HL-60 (cell line): ENCODE measurements at places on chromosomes 5 and 9.

DNA sequence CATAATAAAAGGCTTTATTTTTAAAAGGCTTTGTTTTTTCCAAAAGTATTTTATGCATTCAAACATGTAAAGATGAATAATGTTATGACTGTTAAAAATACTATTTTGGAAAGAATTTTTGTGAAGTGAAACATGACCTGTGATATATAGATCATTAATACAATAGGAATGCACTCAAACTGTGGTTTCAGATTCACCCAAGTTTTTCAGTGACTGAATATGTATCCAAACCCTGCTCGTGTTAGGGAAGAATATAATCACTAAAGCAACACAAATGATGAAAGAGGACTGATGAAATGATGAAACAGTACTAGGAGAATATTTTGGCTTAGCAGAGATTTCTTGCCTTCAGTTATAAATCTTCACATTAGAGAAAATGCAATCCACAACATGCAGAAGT lies 278.0 kb downstream of the ADAMTS6 start:
- DNase-seq: no peak

DNA sequence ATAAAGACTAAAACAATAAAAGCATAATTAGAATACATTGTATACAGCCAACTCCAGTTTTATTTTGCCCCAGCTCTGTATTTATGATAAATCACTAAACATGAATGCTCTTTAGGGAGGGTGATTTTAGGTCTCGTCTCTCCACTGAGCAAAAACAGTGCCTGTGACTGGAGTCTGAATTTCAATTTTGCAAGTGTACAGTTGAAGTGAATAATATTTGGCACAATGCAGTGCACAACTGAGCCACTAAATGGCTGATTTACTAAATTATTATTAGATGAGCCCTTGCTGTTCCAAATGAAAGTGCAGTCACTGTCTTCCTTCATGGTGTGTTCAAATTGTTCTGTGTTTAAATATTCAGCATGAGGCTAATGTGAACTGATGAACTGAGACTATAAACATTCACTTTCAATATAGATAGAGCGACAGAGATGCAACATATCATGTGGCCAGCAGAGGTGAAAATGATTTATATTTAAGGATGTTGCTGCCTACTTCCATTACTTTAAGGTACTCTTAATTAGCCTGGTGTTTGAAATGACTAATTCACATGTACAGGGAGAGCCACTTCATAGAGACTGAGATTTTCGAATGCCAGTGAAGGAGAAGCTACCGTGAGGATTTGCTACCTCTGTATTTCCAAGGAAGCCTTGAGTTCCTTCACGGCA lies 375.1 kb downstream of the EBF1 start:
- no peak for DNase-seq

GRCh38 chr9:128765499-128765898 lies 6.2 kb downstream of the ZER1 start:
- no peak for DNase-seq

DNA sequence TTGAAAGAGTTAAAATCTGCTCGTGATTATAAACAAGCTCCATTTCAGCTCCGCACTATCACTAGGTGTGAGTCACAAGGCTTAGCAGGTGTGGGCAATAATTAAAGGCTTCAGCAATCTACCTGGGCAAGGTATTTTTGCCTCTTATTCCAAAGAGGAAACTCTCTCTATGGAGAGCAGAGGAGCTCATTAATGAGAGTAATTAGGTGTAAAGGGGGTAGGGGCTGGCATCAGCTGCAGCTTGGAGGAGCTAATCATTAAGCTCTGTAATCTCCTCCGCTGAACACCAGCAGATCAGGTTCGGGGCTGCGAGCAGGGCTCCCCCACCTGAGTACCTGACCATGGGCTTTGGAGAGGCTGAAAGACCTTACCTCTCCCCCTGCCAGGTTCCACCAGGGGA lies 129.2 kb downstream of the CRB2 start:
- no peak for DNase-seq

- no peak for DNase-seq
These were observed 153.3 kb downstream of the RGS3 start for GRCh38 chr9:113616621-113617496.

DNA sequence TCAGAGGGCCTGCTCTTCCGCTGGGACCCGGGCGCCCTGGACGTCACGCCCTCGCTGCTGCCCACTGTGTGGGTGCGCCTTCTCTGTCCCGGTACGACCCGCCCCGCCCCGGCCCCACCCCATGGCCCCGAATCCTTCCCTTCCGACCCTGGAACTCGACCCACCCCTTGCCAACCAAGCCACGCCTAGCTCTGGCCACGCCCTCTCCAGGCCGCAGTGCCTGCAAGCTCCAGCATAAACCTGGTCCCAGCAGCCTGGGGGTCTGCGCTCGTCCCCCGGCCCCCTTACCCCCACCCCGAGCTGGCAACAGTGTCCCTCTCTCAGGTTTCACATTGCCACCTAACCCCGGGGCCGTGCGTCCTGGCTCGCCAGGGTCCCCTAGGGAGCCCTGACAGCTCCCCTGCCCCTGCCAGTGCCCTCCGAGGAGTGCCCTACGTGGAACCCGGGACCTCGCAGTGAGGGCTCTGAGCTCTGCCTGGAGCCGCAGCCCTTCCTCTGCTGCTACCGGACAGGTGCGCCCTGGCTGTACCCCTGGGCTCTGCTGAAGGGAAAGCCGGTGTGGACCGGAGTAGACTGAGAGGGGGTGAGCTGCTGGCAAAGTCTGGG lies 3.4 kb downstream of the ADGRD2 start:
- no peak for DNase-seq

- DNase-seq: no peak
These were observed 338.1 kb upstream of the SMC2 start for GRCh38 chr9:103755986-103756385.

DNA sequence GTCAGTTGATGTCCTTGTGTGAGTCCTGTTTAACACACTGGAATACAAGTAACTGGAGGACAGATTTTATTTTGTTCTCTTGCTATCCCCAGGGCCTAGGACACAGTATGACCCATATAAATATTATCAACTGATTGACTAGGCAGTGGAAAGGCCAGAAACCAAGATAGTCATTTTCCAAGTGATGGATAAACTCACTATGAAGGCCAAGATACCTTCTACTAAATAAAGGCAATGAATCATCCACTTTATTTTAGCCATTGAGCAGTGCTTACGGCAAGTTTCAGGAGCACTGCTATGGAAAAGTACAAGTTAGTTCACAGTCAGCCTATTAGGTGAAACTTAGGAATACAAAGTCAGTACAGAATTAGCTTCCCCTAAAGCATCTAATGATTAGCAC lies 153.2 kb downstream of the SEMA5A start:
- no peak for DNase-seq

GRCh38 chr5:96468956-96469355 lies 35.9 kb upstream of the PCSK1 start:
- DNase-seq: no peak

DNA sequence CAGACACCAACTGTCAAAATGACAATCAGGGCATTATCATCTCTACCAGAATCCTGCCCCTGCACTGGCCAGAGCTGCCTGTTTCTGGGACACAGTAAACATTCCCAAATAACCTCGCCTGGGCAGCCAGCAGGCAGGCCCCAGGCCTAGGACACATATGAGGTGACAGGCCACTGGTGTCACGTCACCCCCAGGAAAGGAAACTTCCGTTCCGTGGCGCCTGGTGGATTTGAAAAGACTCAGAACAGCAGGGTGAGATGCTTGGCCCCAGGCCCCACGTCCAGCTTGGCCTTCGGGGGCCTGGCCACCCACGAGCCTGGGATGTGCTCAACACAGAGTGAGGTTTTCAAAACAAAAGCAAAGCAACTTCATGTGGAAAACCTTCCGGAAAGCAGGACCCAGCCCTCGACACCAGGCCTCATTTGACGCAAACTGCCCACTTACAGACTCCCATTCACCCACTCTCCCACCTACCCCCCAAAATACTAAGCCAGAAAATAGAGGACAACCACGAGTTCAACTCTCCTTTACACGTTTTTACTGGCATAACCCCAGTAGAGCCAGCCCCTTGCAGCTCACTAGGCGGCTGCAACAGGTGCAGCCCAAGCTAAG lies 1.2 kb downstream of the SEMA4D start:
- peak; percentile 30 for DNase-seq

DNA sequence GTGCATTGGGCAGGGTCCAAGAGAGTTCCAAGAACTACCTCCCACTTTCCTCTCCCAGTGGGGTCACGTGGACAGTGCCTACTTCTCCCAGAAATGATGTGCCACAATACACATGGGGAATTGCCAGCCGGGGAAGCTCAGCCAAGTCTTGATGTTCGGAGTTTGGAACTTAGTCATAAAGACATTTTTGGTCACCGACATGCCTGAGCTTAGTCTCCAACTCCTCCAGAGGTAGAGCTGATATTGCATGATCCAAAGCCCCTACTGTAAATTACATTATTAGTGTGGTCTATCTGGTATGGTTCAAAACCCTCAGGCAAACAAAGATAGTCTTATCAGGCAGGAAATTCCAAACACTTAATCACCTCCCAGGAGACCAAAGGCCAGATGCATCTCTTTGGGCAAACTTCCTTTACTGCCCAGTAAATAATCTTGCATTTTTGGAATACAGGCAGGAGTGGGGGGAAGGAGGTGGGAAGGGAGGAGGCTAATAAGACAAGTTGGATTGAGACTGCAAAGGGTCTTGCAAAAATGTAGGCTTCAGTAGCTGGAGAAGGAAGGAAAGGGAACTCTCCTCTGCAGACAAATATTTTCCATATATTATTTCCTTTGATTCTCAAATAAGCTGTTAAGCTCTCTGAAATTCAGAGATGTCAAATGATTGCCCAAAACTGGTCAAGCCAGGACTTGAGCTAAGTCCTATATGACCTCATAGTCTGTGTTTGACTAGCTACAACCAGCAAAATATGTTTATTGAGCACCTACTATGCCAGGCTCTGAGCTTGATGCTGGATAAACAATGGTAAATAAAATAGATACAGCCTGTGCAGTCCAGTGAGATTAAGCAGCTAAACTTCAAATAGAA lies 99.4 kb downstream of the DRD1 start:
- no peak for DNase-seq

DNA sequence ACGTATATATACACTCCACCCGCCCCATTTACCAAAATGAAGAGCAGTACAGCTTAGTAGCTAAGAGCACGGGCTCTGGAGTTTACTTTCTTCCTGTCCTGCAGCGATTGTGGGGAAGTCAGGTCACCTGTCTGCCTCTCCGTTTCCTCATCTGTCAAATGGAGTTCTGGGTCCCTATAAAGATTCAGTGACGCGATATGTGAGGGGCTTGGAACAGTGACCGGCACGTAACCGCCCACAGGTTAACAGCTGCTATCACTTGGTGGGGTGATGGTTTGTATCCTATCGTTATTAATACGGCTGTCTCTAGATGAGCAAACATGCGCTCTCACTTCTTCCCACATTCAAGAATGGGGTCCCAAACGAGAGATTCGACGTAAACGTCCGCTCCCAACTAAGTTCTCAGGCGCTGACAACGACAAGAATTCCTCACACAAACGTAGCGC lies 426 bp downstream of the FAM114A2 start:
- DNase-seq: peak; percentile 49

DNA sequence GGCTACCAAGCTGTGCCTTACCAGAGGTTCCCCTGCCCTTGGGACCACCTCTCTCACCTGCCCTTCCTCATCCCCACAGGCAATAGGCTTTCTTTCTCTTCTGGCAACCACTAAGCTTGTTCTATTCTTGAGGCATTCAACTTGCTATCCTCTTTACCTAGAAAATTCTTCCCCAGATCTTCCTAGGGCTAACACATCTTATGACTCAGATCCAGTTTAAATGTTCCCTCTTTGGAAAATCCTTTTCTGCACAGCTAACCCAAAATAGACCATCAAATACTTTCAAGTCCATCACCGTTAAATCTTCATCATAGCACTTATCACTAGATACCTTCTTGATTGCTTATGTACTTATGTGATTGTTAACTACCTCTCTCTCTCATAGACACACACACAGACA lies 93.7 kb downstream of the ENC1 start:
- DNase-seq: no peak

DNA sequence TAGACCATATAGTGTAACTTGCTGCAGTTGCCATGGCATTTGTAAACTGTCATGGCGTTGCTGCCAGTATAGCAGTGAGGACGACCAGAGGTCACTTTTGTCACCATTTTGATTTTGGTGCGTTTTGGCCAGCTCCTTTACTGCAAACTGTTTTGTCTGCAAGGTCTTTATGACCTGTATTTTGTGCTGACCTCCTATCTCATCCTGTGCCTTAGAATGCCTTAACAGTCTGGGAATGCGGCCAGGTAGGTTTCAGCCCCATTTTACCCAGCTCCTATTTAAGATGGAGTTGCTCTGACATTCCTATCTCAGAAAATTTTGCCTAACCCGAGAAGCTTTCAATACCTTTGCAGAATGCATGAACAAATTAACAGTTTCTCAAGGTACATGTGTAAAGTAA lies 914.4 kb upstream of the ACO1 start:
- no peak for DNase-seq

DNA sequence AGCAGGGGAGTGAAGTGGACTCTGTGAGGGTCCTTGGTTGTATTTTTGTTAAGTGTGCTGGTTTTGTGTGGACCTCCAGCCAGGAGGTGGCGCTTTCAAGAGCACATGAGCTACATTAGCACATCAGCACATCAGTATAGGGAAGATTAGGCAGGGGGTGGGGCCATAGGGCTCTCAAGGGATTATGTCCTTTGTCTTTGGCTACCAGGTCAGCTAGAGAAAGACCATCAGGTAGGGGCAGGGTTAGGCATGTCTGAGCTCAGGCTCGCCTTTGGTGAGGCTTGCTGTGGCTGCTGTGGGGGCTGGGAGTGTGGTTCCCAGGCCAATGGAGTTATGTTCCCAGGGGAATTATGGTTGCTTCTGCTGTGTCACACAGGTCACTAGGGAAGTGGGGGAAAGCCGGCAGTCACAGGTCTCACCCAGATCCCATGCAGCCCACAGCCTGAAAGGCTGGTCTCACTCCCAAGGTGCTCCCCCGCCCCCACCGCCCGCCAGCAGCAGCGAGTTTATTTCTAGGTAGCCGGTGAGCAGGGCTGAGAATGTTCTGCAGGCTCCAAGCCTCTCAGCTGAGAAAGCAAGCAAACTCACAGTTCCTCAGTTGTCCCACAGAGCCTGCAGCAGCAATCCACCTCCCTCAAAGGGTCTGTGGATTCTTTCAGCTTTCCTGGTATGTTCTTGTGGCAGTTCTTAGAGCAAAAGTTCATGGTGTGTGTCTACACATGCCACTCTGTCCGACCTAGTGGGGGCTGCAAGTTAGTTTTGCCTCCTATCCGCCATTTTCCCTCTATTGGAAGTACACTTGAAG lies 13.7 kb downstream of the OR1J1 start:
- DNase-seq: no peak

DNA sequence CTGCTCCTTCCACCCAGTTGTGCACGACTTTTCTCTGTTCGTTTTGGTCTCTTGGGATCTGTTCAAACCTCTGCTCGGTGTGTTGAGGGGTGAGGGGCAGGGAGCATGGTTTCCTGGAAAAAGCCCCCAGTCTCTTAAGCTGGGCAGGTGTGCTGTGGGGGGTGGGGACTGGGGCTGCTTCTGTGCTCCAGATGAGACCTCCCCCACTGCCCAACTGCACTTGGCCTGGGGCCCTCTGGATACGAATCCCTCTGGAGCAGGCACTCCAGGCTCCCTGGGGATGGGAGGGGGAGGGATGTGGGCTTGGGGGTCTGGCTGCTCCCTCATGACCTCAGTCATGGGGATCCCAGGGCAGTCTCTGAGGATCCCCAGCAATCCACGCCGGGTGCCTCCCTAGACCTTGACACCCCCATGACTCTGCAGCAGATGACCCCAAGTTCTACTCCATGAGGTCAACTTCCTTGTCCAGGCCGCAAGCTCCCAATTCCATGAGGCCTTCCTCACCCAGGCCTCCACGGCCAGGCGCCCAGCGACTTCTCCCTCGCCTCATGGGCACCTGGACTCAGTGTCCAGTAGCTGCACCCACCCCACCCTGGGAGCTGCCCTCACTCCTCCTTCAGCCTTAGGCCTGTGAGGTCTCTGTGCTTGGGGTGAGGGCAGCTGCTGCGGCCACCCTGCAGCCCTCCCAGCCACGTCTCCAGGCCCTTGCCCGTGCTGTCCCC lies 5.9 kb upstream of the AHRR start:
- DNase-seq: no peak
